Right ventricle myocardium inferior (tissue), 1 donor: ENCODE measurements at places on chromosomes 12 and 14. TPM values are rescaled to one million over a fixed set of nuclear protein-coding genes. Genes with fewer than 3 reads are reported as not detected.

DNA sequence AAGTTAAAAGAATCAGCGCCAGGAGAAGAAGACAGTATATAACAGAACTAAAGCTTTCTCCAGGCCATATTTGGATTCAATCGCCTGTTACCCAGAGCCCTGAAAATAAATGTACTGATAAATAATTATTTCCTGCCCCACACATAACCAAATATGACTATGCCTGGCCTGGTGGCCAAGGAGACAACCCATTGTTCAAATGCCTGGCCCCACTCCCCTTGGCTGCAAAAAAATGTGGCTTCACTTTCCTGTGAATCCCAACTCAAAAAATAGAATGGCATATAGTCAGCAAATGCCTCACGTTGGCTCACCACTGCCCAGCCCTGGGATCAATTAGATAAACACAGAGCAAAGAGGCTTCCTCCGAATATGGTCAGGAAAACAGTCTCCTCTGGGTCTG, 472.1 kb downstream of the BCL11B start:
- DNase-seq, result no peak

Gene VPS29
- total RNA-seq, result 106 TPM

- DNase-seq, result no peak
Measured at GRCh38 chr12:82832096-82832495, 145.4 kb downstream of the TMTC2 start.

DNA sequence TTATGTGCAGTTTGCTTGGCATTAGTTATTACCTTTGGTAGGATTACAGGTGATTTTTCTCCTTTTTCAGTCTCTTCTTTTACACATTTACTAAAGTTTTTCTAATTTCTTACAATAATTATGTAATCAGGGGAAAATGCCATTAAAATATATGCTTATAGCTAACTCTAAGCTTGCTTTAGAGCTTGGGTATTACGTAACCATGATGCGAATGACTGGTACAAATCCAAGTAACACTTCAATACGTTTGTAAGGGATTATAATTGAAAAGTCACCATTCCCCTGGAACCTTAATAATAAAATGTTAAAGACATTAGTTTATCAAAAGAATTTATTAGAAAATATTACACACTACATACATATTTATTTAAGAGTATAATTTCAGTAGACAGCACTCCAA, 71.6 kb downstream of the SCAF11 start:
- no peak for DNase-seq

- DNase-seq, result no peak
Measured at GRCh38 chr14:99271951-99272631, at the start of gene BCL11B. TSS of gene BCL11B (minus strand) at chr14:99272197. CDS start at chr14:99271218, 979 bp downstream.
